ENCODE measurements at places on chromosomes 1 and 21.

DNA sequence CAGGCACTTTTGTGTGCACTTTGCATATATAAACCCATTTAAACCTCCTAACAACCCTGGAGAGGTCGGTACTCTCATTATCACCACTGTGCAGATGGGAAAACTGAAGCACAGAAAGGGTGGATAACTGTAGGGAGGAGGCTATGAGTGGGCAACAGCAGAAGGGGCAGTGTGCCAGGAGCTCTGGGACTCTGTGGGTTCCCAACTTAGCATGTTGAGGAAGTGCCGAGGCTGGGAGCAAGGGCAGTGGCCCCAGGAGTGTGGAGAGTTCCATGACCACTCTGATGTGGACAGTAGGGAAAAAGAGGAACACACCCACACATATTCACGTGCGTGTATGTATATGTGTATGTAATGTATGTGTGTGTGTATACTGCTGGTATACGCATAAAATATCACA is 25.7 kb upstream of the KCNC4 start:
- DNase-seq: no peak

DNA sequence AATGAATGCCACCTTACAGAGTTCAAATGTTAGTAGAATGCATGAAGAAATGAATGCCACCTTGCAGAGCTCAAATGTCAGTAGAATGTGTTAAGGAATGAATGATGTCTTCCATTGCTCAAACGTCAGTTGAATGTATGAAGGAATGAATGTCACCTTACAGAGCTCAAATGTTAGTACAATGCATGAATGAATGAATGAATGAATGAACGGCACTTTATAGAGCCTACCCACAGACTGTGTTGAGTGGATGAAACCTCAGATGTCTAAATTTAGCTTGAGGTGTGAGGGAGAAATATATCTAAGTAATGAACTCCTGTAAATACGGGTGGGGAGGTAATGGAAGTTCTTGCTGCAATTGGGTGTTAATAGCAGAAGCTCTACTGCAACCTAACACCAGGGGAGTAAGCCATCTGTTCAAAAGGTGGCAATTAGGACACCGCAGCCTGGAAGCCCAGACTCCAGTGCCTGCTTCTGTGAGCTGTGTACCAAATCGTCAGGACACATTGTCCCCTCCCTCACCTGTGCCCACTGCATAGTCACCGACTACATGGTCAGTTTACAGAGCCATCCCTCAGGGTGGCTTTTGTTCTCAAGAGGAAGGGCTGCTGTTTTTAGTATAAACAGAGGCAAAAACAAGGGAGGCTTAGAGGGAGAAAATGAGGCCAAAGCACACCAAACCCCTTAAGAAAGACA is 26.7 kb downstream of the SUSD4 start:
- DNase-seq: no peak

- DNase-seq: no peak
Observed at GRCh38 chr1:68828013-68828412, 331.1 kb upstream of the DEPDC1 start.

- DNase-seq: peak; percentile 70
Observed at GRCh38 chr1:86154571-86155050, 2.0 kb downstream of the COL24A1 start.

- DNase-seq: no peak
Observed at GRCh38 chr1:92883297-92883696, 51.5 kb downstream of the RPL5 start.

- no peak for DNase-seq
Observed at GRCh38 chr1:84988588-84988987, 8.3 kb downstream of the MCOLN2 start.

- no peak for DNase-seq
Observed at GRCh38 chr1:211738691-211739301, 63.4 kb upstream of the NEK2 start.

DNA sequence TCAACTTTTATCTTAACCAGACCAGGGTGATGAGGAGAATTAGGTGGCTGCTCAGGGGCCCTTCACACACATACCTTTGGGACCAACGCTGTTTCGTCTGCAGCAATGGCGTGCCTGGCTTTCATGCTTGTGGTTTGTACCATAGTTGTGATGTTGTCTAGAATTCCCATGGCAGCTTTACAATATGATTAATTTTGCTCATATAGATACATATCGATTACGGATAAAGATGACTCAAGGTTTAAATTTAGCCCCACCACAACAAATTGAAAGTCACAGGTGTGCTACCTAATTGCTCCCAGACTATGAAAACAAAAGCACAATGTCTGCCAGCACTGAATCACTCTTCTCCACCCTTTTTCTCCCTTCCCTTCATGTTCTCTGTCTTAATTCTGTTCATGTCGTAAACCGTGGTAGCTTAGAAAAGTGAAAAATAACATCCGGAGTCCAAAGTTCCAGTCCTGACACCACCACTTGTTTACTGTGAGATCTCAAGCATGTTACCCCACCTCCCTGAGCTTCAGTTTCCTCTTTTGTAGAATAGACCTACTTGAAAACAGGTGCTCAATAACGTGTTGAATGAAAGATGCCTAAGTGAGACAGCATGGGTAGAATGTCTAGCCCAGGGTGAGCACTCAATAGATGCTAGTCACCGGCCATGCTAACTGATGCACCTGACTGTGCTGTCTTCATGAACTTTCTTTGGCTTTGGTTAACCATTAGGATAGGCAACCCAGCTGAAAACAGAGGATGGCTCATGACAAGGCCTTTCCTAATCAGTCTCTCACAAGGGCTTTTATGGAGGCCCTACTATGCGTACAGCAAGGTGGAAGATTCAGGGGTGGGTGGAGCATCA is 22.1 kb upstream of the JUN start:
- no peak for DNase-seq

- DNase-seq: no peak
Observed at GRCh38 chr1:100875228-100875627, 19.4 kb downstream of the EXTL2 start.

- no peak for DNase-seq
Observed at GRCh38 chr1:206907304-206907991, 10.2 kb downstream of the IL24 start.

DNA sequence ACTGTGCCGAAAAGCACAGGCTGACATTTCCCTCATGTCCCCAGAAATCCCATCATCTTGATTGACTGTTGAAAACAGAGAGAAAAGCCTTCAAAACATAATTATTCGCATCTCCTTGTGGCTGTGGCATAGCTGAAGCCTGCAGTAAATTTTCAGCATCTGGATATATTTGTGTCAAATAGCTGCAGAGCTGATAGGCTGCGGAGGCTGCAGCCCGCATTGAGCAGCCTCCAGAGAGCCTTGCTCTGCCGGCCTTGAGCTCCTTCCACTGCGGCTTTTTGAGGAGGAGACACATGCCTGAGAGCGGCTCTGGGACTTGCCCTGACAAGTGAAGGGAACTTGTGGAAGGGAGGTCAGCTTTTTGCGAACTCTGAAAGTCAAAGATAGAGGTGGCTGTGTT is 144.7 kb downstream of the RYR2 start:
- no peak for DNase-seq

DNA sequence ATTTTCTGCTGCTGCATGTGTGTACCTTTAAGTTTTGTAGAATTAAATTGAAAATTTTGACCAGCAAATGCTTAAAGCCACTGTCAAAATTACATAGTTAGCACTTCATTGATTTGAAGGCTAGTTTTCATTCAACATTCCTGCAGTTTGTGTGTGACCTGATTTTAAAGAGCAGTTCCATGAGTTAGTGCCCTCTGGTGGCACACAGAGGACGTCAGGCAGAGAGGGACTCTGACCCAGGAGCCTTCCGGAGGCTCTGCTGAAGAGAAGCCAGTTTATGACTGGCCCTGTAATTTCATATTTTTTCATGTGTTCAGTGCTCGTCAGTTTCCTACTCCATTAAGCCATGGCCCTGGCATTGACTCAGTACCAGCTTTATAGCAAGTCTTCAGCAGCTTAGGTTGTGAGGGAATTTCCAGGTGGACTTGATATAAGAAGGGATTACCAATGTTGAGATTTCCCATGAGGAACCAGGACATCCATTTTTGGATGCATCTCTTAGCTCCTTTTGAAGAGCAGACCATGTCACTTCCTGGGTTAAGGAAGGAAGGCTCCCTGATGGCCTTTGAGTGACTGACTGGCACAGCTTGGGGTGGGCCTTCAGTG is 104.7 kb downstream of the CAMTA1 start:
- no peak for DNase-seq

GRCh38 chr1:236287356-236287755 is 5.6 kb upstream of the ERO1B start:
- no peak for DNase-seq

GRCh38 chr1:203133970-203134725 is 6.6 kb downstream of the ADORA1 start:
- no peak for DNase-seq

GRCh38 chr1:175628548-175629317 is 114.7 kb downstream of the TNR start:
- no peak for DNase-seq

GRCh38 chr1:229169399-229169798 is 101.5 kb upstream of the RAB4A start:
- DNase-seq: no peak

GRCh38 chr1:29397256-29397590 is 160.9 kb downstream of the PTPRU start:
- no peak for DNase-seq

DNA sequence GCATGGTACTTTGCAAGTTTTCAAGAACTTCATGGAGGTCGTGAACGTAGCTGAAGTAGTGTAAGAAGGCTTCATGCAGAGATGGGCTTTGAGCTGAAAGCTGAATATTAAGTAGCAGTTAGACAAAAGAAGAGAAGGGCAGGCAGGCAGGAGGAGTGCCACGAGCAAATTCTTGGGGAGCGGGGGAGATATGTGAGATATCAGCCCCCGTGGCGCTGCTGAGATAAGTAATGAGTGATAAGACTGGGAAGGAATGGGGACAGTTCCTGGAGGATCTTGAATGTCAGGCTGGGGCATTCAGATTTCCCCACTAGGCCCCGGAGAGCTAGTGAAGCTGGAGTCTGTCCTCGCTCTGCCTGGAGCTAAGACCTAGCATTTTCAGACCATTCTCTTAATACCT is 27.9 kb upstream of the KIRREL1 start:
- no peak for DNase-seq
